Activated CD4-positive, alpha-beta T cell treated with anti-CD3 and anti-CD28 coated beads, Interleukin-2, amount 10 ng/mL, durations not matched to agents 7 days and 5 days (primary cell): ENCODE measurements at places on chromosomes 12 and 14. TPM values are rescaled to one million over a fixed set of nuclear protein-coding genes. Genes with fewer than 3 reads are reported as not detected.

Gene KRT4
- not detected for total RNA-seq

GRCh38 chr14:85038526-85039352 is 491.2 kb upstream of the FLRT2 start:
- no peak for DNase-seq

Gene CCDC196
- not detected for total RNA-seq

Gene FBLN5
- total RNA-seq, result 4.1 TPM

- no peak for DNase-seq
Measured at GRCh38 chr12:40054555-40055227, 51.2 kb downstream of the SLC2A13 start.

DNA sequence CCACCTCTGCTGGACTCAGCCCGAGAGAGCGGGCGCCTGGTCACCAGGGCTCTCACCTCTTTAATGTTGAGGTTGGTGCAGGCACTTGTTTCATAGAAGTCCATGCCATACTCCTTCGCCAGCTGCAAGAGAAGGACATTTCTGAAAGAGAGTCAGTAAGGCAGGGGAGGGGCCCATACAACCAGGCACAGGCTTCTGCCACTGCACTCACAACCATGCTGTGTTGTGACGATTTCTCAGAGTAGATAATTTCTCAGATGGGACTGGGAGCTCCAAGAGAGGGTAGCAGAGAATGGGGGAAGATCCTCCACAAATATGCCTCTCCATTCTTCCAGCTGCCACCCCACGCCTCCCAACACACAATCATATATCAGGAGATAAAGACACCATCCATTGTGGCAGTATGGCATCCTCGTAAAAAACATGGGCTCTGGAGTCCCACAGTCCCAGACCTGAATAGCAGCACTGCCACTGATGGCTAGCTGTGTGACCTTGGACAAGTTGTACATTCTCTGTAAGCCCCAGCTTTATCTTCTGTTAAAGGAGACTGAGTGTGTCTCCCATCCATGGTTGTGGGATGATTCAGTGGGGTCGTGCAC is 6.2 kb upstream of the GPX2 start:
- no peak for DNase-seq

DNA sequence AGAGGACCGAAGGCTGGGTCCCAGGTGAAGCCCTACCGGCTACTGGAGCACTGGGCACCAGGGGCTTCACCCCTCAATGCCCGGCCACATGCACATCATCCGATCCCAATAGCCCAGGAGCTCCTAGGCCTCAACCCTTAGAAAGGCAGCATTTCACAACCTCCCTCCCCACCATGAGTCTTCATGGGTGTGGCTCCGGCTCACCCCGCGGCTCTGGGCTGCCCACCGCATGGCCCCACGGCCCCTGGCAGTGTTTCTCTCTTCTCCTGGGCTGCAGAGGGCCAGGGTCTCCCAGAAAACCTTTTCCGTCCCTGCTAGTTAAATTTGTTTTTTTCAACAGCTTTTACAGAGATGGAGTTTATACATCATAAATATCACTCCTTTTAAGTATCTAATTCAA is 28.6 kb upstream of the DLK1 start:
- no peak for DNase-seq

DNA sequence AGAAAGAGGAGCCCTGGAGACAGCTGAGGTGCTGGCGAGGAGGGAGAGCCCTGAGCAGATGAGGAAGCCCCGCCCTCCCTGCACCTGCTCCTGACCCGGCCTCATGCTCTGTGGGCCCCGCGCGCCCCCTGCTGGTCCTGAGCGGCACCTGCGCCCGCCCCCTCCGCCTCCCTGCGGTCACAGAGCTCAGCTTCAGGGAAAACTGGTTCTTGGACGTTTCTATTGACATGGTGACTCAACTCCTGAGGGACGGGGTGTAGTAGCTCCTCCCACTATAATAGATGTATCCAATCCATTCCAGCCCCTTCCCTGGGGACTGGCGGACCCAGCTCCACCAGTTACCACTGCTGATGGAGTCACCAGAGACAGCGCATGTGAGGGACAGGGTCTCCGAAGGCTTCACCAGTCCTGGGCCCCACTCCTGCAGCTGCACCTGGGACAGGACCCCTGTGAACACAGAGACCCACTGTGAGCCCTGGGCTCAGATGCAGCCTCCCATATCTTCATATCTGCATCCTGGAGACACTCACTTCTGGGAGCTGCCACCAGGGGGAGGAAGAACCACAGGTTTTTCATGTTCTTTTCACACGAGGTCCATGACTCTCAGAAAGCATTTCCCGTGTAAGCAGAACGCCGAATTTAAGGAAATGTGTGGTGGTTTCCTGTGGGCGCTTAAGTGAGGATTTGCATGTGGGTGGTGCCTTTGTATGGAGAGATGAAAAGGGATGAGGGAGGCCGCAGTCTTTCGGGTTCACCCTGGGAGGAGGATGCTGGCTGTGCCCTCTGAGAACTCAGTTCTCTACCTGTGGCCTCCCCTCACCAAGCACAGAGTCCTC is 1346.4 kb downstream of the TMEM121 start:
- peak; percentile 79 for DNase-seq

DNA sequence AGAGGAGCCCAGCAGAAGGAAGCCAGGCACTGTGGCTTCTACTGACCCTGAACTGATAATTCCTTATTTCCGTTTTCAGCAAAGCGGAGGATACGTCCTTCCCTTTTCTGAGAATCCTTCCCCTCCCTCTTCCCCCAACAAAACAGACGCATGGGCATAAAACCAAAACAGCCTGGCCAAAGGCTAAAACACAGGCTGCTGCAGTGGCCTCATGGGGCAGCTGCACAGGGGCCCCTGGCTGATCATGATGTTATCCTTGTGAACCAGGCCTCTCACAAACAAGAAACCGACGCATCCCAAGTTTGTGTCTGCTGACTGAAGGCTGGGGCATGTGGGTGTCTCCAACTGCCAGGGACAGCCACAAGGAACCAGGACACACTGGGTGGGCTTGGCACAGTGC is 23.4 kb upstream of the STON2 start:
- no peak for DNase-seq

DNA sequence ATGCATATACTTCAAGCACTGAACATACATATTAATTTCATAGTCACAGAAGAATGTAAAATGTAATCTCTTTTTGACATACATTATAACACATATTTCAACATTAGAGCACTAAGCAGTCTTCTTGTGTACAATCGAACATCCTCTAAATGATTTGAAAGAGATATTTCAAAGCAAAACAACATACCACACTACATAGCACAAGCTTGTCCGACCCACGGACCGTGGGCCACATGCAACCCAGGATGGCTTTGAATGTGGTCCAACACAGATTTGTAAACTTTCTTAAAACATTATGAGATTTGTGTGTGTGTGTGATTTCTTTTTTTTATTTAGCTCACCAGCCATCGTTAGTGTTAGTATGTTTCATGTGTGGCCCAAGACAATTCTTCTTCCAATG is 7.0 kb downstream of the PRICKLE1 start:
- DNase-seq, result no peak

Gene ITGB7
- 702 TPM for total RNA-seq

DNA sequence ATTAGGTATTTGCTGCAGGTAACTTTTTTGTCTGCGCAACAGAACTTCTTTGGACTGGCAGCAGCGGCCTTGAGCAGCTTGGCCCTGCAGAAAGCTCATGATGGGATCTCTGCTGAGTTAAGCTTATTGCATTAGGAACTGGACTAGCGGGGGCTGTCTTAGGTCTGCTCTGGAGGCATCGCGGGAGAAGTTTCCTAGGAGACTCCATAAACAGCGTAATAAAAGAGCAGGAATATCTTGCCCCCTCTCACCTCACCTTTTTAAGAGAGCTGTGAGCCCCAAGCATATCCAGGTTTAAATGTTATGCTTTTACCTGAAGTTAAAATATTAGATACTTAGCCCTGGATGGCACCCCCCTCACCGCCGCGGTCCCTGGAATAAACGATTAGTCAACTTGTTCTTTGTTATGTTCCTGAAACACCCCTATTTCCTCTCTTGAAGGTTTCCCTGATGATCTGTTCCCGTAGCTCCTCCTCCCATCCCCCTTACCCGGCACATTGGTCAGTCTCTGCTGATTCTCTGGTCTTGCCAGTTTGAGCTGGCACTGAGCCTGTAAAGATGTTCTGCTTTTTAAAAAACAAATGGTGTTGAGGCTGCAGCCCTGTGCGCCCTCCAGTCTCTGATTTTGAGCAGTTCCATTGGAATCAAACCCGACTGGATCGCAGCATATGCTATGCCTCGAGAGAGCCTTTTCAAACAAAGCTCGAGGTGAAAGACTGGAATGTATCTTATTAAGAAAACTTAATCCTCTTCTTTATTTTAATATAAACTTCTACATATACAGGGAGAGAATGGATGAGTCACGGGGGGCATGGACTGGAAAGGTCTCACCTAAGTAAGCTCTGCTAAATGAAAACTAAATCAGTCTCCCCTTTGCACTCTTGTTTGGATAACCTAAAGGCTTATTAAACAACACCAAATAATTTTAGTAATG is 1.9 kb downstream of the MLXIP start:
- no peak for DNase-seq

Gene PRPH
- not detected for total RNA-seq

DNA sequence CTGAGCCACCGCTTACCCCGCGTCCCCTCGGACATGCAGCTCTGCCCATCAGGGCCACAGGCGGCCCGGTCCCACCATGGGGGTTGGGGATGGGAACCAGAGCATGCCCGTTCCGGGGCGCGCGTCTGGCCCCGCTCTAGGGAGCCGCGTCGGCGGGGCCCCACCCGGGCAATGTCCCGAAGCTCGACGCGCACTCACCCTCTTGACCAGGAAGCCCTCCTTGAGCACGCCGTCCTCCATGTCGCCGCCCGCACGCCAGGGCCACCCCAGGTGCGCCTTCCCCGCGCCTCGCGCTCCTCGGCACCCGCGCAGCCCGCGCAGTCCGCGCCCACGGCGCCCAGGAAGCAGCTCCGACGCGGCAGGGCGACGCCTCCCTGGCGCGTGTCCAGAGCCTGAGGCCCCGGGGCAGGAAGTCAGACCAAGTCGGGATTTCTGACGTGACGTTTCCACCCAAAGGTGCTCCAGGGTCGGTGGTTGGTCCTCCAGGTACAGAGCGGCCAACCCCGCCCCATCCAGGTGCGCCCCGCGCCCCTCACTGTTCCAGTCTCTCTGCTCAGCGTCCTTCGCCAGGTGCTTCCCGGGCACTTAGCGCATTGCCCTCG is at the start of gene PLEK2:
Gene PLEK2 (minus strand): TSS at position 346 of the 602 bp plus-strand sequence. CDS start 106 bp downstream, at position 240.
- peak; percentile 46 for DNase-seq

DNA sequence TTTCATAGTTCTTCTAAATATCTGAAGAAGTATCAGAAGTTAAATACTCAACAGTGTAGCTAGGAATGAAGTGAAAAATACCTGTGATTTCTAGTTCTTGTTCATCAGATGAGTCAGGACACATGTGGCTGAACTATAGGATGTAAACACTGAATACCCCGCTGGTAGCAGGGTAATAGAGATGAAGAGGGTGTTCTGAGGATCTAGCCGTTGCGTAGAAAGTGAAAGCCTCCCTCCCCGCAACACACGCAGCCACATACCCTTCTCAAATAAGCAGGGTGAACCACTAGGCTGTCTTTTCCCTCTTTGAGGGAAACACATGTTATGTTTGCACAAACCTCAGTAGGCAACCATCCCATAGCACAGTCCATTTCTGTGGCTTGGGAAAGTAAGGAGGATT is 16.4 kb upstream of the RNASE12 start:
- DNase-seq, result no peak

Gene HOXC12
- not detected for total RNA-seq

- no peak for DNase-seq
Measured at GRCh38 chr12:81502912-81503695, 256.0 kb downstream of the PPFIA2 start.

Gene FKBP3
- total RNA-seq, result 64.4 TPM

GRCh38 chr14:65361920-65362319 is 50.6 kb upstream of the FUT8 start:
- no peak for DNase-seq

- DNase-seq, result no peak
Measured at GRCh38 chr12:53191885-53192530, 11.3 kb upstream of the CSAD start.

DNA sequence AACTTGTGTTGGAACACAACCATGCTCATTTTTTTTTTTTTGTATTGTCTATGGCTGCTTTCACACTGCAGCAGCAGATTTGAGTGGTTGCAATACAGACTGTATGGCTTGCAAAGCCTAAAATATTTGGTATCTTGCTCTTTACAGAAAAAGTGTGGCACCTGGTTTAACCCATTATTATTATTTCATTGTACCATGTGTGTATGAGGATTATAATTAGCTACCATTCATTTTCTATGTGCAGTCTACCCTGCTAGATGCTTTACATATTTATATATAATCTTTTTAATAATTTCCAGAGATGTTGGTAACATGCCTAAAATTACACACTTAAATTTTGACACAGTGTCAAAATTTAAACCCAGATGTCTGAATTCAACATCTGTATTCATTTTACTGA is 37.7 kb downstream of the SPATS2 start:
- DNase-seq, result no peak

Gene C12orf42
- total RNA-seq, result 0.57 TPM

Gene ADAMTS20
- not detected for total RNA-seq

Gene POMT2
- 13.8 TPM for total RNA-seq

DNA sequence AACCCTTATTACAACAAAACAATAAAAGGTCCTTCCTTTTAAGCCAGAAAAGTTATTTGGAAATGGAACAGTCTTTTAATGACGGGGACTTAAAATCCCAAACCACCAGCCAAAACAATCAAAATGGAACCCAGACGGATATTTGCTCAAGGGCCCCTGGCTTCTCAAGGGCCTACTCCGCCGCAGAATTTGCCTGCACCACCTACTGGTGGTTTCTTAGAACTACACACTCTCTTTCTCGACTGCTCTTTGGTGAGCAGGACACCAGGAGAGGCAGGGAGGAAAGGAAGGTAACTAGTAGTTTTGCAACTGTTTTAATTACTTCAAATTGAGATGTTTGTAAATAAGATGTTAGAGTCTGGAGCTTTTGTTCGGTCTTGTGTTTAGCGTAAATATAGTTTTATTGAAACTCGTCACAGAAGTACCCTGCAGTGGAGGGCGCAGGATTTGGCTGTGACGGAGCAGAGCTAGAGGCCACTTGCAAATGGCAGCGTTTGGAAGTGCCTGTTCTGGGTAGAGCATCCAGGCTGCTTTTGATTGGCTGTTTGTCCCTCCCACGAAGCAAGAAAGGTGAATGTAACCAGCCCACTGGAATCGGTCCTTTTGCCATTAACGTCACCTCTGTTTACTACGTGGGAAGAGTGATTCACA is 238.5 kb downstream of the CACNA1C start:
- peak; percentile 44 for DNase-seq

GRCh38 chr12:59973515-59973914 is 377.7 kb downstream of the SLC16A7 start:
- DNase-seq, result no peak
